Activated CD8-positive, alpha-beta T cell treated with anti-CD3 and anti-CD28 coated beads, Interleukin-2, amount 10 ng/mL, durations not matched to agents 7 days and 5 days (primary cell): ENCODE measurements at places on chromosomes 11 and 22. TPM values are rescaled to one million over a fixed set of nuclear protein-coding genes. Genes with fewer than 3 reads are reported as not detected.

DNA sequence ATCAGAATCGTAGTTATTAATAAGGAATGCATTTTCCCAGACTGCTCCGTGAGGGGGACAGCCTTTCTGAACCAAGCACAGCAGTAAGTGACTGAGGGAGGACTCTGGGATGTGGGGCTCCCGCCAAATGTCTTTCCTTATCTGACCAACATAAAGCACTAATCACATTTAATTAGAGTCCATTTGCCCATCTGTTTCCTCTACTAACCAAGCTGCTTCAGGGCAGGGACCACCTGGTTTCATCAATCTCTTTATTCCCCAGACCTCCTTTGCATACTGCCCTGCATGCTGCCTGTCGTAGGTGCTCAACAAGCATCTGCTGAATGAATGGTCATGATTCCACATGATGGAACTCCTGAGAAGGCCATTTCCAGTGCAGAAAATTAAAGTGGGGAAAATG lies 29.4 kb downstream of the SMCO4 start:
- no peak for DNase-seq

The RAG1 gene
- 0.08 TPM for total RNA-seq

DNA sequence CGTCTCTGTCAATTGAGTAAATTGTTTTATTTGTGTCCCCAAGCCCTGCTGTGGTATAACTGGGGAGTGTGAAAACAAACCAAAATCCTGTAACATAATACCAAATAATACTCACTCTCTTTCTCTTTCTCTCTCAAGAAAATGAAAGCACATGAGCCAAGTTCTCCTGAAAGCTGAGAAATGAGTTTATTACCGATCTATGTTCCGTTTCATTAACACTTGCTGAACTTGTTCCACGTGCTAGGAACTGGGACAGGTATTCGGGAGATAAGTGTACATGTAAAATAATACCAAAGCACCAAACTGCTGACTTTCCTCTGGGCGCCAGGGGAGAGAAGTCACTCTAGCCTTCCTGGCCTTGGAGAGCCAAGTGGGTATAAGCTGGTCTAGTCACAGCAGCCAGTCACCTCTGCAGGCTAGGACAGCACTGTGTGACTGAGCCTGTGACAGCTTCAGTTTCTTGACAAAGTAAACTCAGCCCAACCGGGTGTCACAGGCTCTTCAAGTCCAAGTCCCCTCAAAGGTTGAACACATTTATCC lies 23.1 kb downstream of the CD6 start:
- DNase-seq: no peak

The OR52E8 gene
- total RNA-seq: not detected

GRCh38 chr11:78336877-78337553 lies 80.6 kb downstream of the GAB2 start:
- no peak for DNase-seq

- DNase-seq: no peak
Measured at GRCh38 chr22:24170188-24170587, 11.1 kb upstream of the SUSD2 start.

The CCT8L2 gene
- total RNA-seq: not detected

DNA sequence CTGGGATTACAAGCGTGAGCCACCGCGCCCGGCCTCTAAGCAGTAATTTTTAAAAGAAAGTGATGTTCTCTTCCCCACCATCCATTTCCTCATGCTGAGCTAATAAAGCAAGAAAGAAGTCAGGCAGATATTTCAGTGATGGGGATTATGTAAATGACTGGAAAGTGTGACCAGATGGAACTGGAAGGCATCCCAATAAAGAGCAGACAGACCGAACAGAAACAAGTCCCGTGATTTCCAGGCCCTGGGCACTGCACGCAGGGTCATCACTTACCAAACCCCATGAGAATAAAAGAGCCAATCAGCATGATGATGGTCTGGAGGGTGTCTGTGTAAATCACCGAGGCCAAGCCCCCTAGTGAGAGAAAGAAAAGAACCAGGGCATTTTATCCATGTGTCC lies 18.2 kb downstream of the SLC5A4 start:
- no peak for DNase-seq

DNA sequence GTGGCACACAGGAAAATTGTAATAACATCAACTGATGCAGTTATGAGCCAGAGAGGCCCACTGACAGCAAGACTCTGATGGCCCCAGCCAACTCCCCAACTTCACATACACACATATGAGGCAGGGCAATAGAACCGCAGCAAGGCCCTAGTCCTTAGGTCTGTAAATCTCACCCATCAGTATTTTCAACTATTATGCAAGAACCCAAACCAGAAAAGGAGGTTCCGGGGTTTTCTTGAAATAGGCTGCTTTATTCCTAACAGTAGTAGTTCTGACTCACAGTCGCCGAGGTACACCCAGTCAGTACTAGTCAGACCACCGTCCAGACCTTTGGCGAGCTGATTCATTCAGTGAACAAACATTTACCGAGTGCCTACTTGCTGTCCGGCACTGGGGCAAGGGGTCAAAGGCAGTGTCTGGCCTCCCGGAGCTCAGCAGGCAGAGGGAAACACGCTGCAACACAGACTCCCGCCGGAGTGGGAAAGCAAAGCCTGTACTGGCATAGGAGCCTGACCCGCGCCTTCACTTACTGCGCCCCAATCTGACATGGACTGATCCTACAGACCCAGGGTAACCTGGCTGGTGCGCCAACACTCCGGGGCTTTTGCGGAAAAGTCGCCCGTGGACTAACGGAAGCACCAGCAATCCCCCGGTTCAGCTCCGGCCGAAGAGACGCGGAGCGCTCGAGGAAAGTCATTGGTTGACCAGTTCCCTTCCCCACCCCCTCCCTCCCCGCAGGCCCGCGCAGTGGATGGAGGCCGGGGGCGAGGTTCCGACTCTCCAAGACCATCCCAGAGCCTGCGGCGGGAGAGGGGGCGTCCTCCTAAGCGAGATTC lies 1.3 kb downstream of the PLEKHA7 start:
- DNase-seq: no peak

- DNase-seq: no peak
Measured at GRCh38 chr22:46220921-46221320, 29.2 kb downstream of the CDPF1 start.
